NCI-H146 (cell line): ENCODE measurements at places on chromosomes 16 and 17.

DNA sequence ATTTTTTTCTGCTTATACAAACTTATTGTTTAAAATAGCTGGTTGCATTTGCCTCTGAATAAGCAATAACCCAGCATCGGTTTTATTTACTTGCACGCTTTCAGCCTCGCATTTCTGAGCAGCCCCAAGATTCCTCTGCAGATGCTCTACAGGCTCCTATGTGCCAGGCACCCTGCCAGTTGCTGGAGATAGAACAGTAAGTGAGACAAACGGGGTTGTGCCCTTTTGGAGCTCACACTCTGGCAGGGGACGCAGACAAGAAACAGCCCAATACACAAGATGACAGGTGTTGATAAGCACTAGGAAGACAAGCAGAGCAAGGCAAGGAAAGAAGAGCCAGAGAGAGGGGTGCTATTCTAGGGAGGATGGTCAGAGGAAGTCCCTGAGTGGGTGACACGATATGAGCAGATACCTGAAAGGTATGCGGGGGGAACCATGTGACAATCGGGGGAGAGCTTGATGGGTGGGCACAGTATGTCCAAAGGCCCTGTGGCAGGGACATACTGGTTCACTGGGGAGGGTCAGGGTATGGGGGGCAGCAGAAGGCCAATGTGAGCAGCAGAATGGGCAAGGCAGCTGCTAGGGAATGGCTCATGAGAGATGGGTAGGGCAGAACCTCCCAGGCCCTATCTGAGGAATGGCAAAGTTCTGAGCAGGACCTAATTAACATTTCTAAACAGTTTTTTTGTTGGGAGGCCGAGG is 18.7 kb upstream of the ADORA2B start:
- DNase-seq: no peak

GRCh38 chr17:48907713-48908046 is 527 bp upstream of the UBE2Z start:
- DNase-seq: no peak

GRCh38 chr17:42584880-42585279 is 7.4 kb upstream of the PSMC3IP start:
- DNase-seq: no peak

DNA sequence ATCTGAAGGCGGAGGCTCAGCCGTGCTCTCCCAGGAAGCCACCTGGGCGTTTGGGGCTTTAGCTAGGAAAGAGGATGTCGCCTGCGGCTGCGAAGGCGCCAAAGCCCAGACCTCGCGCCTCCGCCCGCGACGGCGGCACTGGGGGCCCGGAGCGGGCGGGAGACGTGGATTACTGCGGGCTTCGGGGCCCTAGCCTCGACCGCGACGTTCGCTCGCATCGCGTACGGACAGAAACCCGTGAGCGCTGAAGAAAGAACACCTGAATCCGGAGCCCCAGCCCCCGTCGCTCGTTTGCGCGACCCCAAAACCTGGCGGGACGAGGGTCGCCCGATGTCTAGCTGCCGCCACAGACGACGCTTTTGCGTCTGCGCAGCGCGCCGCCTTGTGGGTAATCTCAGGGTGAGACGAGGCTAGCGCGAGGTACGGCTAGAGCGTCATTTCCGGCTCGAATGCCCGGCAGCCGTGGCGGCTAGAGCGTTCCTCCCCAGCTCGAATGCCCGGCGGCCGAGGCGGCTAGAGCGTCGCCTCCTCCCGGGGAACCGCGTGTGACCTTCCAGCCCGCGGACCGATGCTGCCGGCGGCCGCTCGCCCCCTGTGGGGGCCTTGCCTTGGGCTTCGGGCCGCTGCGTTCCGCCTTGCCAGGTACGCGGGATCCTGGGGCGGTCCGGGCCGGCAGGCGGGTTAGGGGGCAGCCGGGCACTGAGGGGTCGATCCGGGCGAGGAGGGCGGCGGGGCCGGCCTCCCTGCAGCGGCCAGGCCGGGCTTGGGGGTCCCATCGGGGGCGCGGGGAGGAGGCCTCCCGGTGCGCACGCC is at the start of gene MRPL12:
TSS of gene MRPL12 (plus strand) at position 434 of the 813 bp plus-strand sequence. CDS start at position 569, 135 bp downstream.
- peak; percentile 93 for DNase-seq

GRCh38 chr16:75228143-75228976 is 9.6 kb downstream of the CTRB1 start:
- no peak for DNase-seq

GRCh38 chr16:4414187-4414917 is 2.0 kb downstream of the CORO7 start:
- DNase-seq: peak; percentile 56

GRCh38 chr16:48446534-48446920 is 61.3 kb upstream of the SIAH1 start:
- DNase-seq: no peak

DNA sequence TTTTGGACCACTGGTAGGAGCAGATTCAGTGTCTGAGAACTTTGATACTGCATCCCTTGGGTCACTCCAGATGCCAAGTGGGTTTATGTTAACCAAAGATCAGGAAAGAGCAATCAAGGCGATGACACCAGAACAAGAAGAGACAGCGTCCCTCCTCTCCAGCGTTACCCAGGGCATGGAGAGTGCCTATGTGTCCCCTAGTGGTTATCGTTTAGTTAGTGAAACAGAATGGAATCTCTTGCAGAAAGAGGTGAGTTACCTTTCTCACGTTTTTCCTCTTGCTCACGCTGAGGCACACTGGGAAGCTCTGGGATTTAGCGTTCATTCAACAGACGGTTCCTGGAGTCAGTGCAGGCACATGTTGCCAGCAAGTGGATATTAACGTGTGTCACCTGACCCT is 58.0 kb downstream of the NUP88 start:
- DNase-seq: no peak

DNA sequence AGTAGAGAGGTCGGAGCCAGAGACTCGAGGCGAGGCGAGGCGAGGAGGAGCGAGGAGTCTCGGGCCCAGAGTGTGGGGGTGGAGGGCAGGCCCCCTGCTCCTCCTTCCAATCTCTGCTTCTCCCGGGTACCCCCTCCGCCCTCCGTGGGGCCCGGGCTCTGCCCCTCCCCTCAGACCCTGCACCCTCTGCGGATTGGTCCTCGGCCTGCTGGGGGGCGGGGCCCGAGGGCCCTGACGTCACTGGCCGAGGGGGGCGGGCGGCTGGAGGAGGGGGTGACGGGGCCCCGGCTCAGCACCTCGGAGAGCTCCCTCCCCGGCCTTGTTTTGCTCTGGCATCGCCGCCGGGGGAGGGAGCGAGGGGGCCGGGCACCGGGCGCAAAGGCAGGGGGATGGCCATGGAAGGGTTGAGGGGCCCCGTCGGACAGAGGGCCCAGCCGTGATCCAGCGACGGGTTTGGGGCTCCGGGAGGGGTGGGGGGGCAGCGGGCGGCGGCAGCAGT is at the start of gene RUNDC3A:
TSS of gene RUNDC3A (plus strand) at position 282 of the 499 bp plus-strand sequence. CDS start 232 bp downstream, outside the sequence.
- DNase-seq: peak; percentile 92
